ENCODE measurements at places on chromosomes 7 and 10.

- no peak for DNase-seq
These were observed 80.3 kb downstream of the SPDYE5 start for GRCh38 chr7:75572396-75572795.

DNA sequence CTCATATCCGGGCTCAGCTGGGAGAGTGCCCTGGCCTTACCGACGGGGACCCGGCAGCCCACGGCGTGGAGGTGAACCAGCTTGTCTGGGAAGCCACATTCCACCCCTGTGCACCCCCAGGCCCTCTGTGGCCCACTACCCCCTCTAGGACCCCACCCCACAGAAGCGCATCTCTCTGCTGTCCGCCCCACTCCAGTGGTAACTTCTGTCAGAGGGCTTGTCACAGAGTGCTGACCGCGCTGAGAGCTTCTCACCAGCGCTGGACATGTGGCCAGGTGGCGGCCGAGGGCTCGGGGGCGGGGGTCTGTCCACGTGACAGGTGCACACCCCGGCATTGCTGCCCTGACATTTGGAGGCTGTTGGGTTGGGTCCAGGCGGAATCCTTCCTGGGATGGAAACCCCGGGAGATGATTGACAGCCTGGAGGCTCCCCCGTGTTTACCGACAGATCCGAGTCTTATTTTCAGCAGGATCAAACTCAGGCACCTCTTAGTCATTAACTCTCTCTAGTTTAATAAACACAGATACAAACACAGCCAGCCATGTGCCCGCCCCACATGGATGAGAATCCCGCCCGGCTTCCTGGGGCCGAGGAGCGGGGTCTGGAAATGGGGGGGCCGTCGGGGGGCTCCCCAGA is 5.1 kb downstream of the ELFN1 start:
- DNase-seq, result no peak

- DNase-seq, result no peak
These were observed 64.9 kb downstream of the PPP1R9A start for GRCh38 chr7:94972296-94972695.

DNA sequence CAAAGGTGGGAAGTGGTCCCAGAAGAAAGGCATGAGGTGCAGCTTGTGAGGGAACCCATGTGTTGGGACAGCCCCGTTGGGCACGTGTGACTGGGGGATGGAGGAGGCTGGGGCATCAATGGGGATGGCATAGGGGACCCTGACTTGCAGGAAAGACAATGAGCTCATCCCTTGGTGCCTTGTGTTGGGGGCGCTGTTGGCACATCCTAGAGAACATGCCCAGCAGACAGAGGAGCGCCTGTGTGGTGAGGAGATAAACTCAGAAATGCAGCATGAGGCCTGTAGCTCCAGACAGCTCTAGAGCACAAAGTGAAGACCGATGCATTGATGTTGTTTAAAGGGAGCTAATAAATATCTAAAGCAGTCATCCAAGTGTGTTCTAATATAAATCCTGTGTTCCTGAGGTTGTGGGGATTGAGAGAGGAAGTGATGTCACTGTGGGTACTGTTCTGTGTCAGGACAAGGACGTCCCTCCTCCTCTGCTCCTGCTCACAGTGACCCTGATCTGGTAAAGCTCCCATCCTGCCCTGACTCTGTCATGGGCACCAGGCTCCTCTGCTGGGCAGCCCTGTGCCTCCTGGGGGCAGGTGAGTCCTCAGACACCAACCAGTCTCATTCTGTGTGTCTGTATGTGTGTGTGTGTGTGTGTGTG is 126.1 kb upstream of the PRSS58 start:
- DNase-seq, result no peak

DNA sequence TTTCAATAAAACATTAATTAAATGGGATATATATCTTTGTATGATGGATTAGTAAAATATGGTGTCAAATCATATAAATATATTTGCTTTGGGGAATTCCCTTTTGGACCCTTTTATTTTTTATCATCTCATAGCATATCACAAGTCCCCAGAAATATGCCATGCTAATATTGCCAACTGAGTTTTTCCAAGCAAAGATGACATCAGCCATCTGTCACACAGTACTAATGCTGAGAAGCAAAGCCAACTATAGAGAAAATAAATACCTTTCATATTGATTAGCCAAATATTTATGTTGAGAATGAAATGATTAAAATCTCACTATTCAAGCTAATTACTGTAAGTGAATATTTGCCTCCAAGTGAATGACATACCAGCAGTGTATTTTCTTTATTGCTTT is 575.3 kb downstream of the ETV1 start:
- DNase-seq, result no peak

- no peak for DNase-seq
These were observed 22.0 kb upstream of the ELFN1 start for GRCh38 chr7:1647961-1648672.

- no peak for DNase-seq
These were observed 97.6 kb upstream of the NFE2L3 start for GRCh38 chr7:26054386-26054785.

DNA sequence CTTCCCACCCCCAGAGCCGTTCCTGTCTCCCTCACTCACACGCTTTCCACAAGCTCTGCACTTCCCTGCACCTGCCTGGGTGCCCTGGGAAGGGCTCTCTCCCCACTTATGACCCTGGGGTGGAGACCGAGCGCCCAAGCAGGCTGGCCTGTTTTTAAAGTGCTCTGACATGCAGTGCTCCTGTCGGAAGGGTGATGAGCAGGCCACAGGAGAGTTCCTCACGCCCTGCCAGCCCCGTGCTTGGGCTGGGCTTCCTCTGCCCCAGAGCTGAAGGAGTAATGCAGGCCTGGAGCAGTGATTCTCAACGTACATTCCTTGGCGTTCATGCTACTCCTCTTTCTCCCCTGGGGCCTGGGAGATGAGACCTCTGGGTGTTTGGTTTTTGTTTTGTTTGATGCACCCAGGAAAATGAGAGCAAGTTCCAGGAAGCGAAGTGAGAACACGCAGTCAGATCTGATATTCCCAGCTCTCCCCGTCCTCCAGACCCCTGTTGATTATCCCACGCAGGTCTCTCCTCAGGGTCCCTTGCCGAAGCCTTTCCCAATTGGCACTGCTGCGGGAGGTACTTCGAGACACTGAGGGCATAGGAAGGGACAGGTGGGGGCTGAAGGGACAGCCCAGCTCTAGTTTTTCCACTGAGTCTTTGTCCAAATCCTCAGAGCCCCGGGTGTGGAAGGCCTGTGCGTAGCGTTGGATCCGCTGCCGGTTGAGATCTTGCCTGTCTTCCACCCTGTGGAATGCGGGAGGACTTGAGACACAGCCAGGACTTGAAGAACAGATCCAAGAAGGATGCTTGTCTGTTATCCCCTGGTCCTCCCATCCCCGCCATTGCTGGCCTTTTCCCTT is 14.1 kb downstream of the TRPV6 start:
- DNase-seq, result no peak

DNA sequence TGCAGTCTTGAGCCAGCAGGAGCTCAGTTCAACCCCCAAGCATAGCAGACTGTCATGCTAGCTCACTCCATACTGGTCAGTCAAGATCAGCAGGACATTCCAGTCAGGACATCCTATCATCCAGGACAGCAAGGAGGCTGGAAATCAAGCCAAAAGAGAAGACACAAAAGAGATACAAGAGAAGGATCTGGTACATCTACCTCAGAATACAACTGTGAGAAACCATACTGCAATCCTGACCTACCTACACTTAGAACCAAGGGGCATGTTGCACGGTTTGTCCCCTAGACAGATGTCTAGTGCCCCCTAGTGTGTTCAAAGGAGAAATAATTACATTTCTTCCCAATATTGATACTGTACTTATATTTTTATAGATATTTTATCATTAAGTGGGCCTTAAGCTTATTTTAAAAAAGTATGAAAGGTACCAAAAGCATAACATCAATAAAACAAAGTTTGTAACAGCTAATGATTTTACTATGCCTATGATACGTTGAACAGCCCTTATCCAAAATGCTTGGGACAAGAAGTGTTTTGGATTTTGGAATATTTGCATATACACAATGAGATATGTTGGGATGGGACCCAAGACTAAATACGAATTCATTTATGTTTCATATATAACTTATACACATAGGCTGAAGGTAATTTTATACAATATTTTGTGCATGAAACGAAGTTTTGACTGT is 26.7 kb downstream of the ERCC6 start:
- no peak for DNase-seq

DNA sequence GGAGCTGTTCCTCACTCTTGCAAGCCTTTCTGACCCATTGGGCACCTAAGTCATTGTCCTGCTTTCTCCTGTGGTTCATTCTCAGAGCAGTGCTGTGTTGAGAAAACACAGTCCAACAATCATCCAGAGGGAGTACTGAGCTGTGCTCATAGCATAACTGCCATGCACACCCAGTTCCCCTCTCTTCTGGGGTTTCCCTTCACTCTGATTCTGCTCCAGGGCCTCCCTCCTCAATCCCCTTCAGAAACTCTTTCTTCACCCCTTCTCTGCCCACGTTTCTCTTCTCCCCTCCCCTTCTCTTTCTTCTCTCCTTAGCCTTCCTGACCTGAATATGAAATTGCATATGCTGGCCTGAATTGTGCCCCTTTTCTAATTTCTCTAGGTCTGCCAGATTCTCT is 155.8 kb downstream of the AOAH start:
- no peak for DNase-seq

DNA sequence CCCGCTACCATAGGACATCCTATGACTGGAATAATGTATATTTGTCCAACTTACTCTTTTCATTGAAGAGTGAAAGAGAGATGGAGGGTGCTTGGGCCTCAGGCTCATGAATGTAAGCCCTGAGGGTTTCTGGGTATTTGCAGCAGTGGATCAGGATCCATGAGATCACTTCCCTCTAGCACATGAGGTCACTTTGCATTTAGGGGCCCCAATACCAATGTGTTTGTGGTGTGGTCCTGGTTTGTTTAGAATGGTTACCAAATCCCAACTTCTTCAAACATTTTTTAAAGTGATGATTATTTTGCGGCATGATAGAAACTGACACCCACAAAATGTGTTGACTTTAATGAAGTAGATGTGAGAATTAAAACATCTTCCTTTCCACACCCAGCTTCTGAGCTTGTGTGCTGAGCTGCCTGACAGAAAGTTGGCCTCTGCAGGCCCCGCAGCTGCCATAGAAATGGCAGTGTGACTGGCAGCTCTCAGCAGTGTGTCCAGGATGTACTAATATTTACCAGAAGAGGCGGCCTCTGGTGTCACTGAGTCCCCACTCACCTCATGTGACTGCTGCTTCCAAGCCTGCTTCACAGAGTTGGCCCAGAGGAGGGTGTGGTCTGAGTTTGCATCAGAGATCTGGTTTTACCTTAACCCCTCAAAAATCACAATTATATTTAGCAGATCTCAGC is 447.6 kb upstream of the NPVF start:
- no peak for DNase-seq

DNA sequence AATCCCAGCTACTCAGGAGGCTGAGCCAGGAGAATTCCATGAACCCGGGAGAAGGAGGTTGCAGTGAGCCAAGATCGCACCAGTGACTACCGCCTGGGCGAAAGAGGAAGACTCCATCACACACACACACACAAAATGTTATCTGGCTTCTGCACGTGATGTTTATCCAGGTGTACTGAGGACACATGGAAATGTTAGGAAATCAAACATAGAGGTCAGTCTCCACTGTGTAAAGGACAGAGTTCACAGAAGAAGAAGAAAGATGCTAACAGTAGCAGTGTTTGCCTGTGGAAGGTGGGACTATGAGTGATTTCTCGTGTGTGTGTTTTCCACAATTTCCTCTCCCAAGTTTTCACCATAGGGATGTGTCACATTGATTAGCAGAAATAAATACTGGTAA is 256.9 kb downstream of the ELMO1 start:
- no peak for DNase-seq

DNA sequence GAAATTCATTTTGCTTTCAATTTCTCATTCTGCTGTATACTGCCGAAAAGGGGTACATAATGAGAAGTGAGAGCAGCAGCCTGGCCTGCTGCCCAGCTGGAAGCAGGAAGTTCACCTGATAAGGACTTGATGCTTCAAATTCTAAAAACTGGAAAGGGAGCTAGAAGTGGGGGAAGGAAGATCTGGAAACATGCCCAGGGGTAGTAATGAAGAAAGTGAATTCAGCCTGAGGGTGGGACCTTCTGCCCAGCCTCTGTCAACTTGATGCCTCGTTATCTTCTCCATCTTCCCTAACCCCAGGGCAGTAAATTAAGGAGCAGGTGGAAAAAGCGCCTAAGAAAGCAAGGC is 69.4 kb downstream of the ARMH3 start:
- DNase-seq, result no peak

DNA sequence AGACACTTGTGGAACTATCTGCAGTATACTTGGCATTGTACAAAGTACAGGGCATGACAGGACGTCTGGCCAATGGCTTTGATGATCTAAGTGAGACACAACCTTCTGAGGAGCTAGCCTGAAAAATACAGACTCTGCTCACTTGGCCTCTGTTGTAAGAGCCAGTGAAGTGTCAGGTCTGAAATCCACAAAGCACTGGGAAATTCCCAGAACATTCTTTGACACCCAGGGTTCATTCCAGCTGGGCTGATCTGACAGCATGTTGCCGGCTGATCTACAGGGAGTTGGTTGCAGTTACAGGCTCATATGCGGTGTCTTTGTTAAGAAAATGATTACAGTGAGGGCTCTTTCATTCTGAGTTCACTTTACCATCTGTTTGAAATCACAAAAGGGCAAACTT is 354.6 kb downstream of the PHF14 start:
- no peak for DNase-seq

GRCh38 chr7:32952876-32953275 is 4.4 kb upstream of the FKBP9 start:
- no peak for DNase-seq

DNA sequence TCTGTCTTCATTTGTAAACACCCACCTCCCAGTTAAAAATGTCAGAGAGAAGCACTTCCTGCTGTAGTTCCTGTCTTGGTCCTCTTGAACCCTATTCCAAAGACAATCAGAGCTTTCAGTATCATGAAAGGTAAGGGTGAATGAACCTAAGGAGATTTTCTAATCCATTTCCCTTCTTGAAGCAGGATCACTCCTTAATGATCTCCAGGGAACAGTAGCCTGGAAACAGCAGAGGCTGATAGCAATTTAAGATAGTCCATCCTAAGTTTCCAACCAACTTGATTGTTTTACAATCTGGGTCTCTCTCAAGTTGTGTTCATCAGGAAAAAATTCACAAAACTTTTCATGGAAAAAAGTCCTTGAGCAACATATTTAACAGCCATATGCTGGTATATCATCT is 273.6 kb downstream of the NEBL start:
- no peak for DNase-seq

- DNase-seq, result no peak
These were observed 15.4 kb downstream of the CTBP2 start for GRCh38 chr10:125144693-125145623.

- no peak for DNase-seq
These were observed 19.4 kb downstream of the WBP1L start for GRCh38 chr10:102763037-102763607.

DNA sequence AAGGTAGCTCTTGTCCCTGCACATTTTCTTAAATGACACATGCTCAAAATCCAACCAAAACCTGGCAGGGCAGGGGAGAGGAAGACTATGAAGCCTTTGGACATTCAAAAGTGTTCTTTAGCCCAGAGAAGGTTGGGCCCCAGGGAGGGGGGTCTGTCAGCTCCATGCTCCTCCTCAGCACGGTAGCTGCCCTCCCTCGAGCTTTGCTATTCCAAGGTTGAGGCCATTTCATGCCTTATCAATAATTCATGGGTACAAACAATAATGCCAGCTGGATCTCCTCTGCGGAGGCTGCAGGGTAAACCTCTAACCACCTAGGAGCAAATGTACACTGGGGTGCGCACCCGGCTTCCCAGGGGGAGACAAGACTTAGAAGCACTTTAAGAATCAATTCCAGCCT is 61.5 kb downstream of the SLIT1 start:
- DNase-seq, result no peak

- no peak for DNase-seq
These were observed 104.7 kb upstream of the EEPD1 start for GRCh38 chr7:36048141-36048901.

- peak; percentile 90 for DNase-seq
These were observed at the start of gene PMPCB for GRCh38 chr7:103296901-103297836. Gene PMPCB, plus strand, starts transcription at chr7:103297435. Its CDS starts 25 bp downstream, at chr7:103297460.

Measured in stimulated activated CD4-positive, alpha-beta T cell treated with anti-CD3 and anti-CD28 coated beads, Interleukin-15, amount 100 ng/mL, for 1 hour (primary cell).